ENCODE measurements at places on chromosomes 5 and 9. TPM values are rescaled to one million over a fixed set of nuclear protein-coding genes. Genes with fewer than 3 reads are reported as not detected.

The SARDH gene
- total RNA-seq: 1.8 TPM

The NPM1 gene
- total RNA-seq: 500 TPM

The ASPN gene
- 34.5 TPM for total RNA-seq

The MYMK gene
- total RNA-seq: not detected

The DENND4C gene
- 58.3 TPM for total RNA-seq

The PRPF4 gene
- 13.7 TPM for total RNA-seq

DNA sequence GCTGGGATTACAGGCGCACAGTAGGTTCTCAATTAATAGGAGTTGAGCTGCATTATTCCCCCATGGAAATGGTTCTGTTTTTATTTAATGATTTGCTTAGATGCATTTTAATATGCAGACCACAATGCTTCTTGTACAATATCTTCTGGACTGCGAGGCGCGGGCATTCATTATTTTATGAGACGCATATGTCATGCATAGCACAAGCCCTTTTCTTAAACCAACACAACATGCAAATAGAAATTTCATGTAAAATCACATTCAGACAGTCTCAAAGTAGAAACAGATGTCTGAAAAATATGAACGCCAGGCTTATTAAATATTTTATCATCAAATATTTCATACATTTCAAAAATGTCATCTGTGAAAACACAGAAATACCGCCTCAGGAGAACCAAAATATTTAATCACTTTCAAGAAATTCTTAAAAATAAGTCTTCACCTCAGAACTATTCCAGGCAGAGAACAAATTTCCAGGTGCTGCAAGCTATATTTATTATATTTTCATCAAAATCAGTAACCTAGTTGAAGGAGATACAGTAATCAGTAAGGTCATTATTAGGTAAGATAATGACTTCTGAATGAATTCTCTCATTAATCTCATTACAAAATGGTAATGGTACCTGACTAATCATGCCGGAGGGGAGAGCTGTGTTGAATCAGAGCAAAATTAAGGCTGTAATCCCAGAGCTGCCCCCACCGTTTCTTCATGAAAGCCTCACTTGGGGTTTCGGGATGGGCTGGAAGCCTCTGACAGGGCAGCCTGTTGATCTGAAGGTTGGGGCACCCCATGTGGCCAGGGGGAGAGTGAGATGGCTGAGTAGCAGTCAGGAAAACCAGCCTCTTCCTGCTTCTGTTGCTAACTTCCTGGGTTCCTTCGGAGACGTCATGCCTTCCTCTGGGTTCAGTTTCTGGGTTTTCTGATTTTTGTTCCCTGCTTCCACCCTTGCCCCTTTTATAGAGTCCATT, 133.9 kb upstream of the ZNF618 start:
- DNase-seq: no peak

DNA sequence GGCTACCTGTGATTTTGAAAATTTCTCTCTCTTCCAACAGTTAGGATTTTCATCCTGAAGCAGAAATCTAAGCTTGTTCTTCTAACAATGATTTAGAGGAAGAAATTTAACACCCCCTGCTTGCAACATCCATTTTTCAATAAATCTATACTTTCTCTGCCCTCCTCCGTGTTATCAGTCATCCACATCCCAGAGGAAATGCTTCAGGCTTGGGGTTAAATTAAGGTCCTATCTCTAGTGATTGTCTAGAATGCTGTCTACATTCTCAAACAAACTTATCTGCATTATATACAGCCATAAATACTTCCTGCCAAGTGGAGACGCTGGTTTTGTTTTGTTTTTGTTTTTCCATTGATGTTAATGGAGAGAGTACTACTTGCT, 371.0 kb downstream of the CSNK1G3 start:
- no peak for DNase-seq

GRCh38 chr5:3161672-3162071, 410.2 kb upstream of the IRX2 start:
- no peak for DNase-seq

- no peak for DNase-seq
Measured at GRCh38 chr5:103135461-103135860, 15.4 kb downstream of the PPIP5K2 start.

DNA sequence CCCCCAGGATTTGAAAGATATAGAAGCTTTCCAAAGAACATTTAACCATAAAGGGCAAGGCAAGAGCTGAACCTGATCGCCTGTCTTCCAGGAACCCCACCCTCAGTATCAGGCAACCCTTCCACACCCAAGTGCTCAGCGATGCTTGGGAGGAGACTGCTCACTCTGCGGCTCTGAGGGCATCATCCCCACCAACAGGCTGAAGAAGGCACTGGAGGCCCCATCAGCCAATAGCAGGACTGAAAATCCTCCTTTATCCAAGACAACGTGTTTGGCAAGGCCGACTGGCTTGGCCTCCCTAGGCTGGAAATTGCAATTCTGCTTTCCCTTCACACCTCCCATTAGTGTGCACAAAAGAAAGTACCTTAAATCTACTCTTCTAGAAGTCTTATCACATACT, 1.4 kb upstream of the PPP2CA start:
- DNase-seq: no peak

DNA sequence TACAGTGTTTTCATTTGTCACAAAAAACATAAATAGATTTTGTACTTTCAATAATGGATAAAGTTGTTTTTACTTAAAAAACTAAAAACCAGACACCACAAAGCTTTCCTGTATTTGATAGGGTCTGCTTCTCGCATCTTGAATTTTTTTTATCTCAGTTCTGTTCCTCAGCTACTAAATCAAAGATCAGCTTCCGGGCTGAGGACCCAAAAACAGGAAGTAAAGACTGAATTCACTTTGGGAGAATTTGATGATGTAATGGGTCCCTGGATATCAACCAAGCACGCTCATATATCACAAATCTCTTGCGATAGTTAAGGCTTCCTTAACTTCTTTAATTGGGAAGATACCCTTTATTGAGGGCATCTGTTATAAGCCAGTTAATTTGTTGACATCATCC, 24.1 kb downstream of the ITK start:
- no peak for DNase-seq

GRCh38 chr9:124218438-124218982, 39.2 kb upstream of the NEK6 start:
- DNase-seq: peak; percentile 82

DNA sequence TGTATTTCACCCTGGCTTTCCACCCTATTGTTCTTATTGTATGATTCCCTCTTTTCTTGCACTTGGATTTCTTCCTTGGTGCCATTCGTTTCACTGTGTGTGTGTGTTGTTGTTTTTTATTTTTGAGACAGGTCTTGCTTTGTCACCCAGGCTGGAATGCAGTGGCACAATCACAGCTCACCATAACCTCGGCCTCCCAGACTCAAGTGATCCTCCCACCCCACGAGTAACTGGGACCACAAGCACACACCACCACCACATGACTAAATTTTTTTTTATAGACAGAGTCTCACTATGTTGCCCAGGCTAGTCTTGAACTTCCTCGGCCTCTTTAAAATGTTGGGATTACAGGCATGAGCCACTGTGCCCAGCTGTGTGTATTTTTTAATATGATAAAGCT, 72.0 kb downstream of the MLLT3 start:
- no peak for DNase-seq

- no peak for DNase-seq
Measured at GRCh38 chr5:141797425-141797824, 80.8 kb downstream of the PCDH1 start.

DNA sequence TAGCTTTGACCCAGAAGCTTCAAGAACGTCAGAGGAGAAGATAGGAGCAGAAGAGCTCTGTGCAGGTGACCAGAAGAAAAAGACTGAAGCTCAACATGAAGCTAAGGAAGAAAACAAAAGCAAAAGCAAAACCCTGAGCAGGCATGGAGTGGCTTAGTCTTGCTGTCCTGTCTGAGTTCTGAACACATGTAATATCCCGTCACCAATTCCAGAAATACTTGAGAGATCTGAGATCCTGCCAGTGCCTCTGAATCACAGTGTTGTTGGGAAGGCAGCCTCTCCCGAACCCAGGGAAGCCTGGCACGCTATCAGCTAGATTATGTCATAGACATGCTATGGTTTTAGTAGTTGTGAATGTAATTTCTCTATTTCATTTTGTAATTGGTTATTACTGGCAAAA, 235.7 kb downstream of the ICE1 start:
- peak; percentile 85 for DNase-seq

DNA sequence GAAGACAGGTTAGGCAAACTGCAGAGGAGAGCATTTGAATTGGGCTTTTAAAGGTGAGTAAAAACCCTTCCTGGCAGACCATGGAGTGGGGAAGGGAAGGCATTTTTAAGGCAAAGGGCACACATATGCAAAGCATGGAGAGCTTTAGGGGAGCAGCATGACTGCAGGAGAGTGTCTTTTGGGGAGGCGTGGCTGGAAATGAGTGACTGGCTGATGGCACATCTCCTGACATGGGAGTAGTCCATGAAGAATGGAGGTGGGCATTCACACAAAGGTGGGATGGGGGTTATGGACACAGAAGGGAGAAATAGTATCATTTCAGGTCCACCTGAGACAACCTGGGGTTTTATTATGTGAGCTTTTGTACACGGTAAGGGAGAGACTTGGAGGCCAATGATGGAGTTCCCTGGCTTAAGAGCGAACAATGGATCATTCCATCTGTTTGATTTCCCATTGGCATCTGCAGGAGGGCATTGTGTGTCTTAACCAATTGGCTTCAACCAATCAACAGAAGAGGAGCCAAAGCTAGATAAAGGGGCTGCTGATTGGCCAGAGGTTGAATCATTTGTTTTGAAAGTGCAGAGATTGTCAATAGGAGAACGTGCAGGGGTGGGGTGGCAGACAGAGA, 2.1 kb downstream of the NSG2 start:
- DNase-seq: no peak

GRCh38 chr9:72193478-72193881, 44.2 kb downstream of the GDA start:
- no peak for DNase-seq

GRCh38 chr9:120465685-120466407, 114.1 kb downstream of the CDK5RAP2 start:
- DNase-seq: no peak

- no peak for DNase-seq
Measured at GRCh38 chr5:74685979-74686631, 1.1 kb downstream of the HEXB start.

DNA sequence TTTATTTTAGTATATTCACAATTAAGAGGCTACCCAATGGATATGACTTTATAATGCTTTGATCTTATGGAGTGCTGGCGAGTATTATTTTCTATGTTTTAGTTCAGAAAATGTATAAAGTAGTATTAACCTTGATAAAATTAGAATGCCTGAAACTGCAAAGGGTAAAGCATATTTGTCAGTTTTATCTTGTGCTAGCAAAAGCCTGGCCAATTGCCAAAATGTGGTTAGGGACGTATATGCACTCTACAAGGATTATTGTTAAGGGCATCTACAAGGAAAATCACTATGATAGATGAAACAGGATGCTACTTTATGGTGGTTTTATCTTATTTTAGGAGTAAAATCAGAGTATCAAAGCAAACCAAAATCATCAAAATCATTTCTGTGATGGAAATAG, 281.7 kb downstream of the CCDC171 start:
- no peak for DNase-seq

Data from posterior vena cava (tissue), 2 donors.